ENCODE measurements at places on chromosomes 7 and 10.

DNA sequence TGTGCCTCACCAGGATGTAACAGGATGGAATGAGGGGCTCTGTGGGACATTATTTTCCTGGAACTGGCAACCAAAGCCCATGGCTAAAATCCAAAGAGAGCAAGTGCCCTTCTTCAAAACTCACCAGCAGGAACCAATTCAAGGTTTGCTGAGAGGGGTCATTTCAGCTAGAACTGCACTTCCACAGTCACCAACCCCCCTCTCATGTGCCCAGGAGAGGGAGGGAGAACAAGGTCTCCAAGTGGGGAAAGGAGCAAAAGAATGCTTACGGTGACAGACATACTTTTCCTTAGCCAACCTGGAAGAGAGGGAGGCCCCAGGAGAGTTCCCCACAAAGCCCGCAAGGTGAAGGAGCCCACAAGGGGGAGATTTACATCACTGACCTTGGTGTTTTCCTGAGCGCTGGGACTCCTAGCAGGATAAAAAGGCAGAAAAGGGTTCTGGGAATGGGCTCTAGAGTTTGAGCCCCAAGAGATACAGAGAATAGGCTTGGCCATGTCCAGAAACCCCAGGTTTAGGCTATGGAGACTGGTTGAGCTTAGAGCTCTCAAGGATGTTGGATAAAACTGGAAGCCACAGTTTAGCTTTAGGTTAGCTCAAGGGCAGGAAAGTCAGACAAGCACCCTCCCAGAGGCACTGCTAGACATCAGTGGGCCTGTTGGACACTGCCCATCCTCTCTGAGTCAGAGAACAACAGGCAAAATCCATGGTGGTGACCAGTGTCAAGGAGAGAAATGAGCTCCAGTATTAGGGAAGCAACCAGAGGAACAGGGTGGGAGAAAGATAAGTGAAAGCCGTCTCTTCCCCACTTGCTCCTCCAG, 63.9 kb upstream of the GHITM start:
- no peak for DNase-seq

DNA sequence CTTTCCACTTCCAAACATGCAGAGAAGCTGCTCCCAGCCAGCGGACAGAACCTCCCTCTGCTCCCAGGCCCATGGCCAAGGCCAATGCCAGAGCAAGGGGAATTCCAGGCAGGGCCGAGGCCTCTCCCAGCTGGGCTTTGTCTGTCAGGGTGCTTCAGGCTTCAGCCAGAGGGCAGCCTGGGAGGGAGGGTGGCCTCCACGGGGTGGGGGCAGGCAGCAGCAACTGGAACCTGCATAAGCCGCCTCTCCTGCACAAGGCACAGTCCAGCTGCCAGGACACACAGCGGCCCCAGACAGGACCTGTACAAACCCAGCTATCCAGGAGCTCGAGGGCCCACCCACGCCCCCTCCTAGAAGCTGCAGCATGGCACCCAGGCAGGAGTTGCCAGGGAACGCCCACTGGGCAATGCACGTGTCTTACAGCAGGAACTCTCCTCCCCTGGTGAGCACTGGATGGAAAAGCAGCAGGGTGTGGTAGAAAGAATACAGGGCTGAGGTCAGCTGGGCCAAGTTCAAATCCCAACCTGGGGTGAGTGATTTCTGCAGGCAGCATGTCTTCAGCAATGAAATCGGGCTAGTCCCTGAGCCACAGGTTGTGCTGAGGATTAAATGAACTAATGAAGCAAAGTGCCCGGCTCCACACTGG, 7.6 kb downstream of the FAM53B start:
- DNase-seq, result no peak

GRCh38 chr10:94107191-94107590, 113.5 kb downstream of the PLCE1 start:
- no peak for DNase-seq

DNA sequence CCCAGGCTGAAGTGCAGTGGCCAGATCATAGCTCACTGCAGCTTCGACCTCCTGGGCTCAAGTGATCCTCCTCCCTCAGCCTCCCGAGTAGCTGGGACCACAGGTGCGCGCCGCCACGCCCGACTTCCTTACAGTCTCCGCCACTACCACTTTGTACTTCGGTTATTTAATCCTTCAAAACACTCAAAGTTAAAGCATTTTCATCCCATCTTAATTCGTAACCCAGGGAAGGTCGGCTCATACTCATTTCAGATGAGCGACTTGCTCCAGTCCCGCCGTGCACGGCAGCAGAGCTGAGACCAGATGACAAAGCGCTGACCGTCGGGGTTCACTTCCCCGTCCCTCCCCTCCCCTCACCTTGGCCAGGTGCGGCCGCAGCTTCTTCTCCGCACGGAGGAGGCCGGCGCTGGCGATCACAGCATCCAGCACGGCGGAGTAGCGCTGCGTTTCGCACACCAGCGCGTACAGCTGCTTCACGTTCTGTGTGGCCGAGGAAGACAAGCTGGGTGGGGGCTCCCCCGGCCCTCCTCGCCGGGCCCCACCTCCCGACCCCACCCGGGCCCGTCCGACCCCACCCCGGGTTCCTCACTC, 457 bp downstream of the NSUN5 start:
- DNase-seq, result no peak

GRCh38 chr10:68074031-68074774, 880 bp downstream of the HERC4 start:
- DNase-seq, result no peak

DNA sequence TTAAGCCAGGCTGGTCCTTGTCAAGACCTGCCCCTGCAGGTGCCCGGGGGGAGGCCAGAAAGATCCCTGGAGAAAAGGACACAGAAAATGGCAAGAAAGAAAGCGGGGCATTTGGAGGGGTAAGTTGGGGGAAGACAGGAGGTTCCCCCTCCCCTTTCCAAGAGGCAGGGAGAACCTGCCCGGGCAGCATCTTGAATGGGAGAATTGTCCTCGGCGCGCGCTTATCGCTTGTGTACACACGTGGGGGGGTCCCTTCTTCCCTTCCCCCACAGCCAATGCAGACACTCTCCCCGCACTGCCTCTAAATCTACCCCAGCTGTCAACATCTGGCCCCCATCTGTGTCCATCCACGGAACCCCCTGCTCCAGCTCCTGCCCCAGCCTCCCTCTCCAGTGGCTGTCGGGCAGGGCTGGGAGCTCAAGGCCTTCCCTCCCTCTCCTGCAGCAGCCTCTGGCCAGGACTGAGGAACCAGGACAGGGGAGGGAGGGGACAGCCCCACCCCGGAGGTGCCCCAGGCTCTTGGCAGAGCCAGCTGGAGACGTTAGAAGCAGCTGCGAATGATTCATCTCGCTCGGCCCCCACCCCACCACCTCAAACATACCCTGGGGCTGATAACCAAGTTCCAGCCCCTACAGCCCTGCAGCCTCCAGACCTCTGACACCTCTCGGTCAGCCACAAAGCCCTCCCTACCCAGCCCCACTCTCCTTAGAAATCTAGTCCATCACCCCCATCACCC, 25.3 kb downstream of the EPHB4 start:
- no peak for DNase-seq

GRCh38 chr7:130207033-130207432, 627 bp upstream of the SSMEM1 start:
- no peak for DNase-seq

GRCh38 chr7:46150202-46150601, 229.1 kb upstream of the IGFBP3 start:
- DNase-seq, result no peak

GRCh38 chr10:116848032-116848943, 1.0 kb upstream of the ENO4 start:
- DNase-seq, result no peak

DNA sequence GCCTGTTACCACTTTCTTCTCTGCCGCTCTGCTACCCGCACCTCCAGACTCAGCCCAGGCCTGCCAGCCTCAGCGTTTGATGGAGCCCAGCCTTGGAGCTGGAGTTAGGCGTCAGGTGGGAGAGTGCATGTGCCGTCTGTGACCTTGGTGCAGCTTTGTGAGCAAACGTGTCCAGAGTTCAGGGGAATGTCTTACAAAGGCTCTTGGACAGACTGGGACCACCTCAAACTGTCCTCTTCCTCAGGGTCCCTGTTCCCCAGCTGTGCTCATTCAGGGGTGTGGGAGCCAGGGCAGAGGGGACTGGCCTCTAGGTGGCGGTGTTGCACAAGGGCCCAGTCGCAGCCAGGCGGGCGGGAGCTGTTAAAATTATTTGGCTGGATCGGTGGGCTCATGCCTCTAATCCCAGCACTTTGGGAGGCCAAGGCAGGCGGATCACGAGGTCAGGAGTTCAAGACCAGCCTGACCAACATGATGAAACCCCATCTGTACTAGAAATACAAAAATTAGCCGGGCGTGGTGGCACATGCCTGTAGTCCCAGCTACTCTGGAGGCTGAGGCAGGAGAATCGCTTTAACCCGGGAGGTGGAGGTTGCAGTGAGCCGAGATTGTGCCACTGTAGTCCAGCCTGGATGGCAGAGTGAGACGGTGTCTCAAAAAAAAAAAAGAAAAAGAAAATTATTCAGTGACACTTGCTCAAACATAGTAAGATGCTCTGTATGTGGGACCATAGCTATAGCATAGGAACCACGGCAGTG, 89.2 kb downstream of the ADCY1 start:
- peak; percentile 27 for DNase-seq

DNA sequence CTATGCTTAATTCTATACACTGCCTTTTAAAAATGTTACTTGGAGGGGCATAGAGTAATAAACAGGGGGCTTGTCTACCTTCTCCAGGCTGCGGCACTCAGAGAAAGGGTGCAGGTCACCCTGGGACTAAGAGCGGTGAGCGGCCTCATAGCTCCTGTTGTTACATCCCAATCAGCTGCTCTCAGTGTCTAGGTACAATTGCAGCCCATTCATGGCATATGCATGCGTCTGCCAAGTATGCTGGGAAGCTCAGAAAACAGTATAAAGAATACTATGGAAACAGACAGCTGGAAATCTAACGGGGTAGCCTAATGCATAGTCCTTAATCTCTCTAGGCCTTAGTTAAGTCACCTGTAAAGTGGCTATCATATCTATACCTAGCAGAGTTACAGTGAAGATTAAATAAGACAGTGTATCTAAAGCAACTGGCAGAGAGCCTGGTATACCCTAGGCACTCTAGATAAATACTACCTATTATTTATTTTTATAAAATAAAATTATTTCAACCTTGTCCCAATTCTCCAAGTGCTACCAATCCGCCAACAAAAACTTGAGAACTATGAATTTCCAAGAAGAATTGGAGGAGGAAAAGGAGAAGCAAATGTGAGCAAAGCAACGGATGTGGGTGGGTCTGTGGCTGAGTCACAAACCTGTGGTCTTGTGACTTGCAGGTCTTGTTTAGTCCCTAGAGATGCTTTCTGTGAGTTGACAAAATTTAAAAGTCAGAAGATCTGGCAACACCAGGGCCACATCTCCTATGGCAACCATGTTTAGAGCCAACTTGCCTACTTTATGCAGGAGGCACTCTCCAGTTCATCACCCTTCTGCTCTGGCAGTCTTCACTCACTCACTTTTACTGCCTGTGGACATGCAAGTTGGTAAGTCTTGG, 183.0 kb downstream of the RAPGEF5 start:
- DNase-seq, result no peak

- no peak for DNase-seq
Measured at GRCh38 chr7:99437946-99438572, 539 bp downstream of the PTCD1 start.

DNA sequence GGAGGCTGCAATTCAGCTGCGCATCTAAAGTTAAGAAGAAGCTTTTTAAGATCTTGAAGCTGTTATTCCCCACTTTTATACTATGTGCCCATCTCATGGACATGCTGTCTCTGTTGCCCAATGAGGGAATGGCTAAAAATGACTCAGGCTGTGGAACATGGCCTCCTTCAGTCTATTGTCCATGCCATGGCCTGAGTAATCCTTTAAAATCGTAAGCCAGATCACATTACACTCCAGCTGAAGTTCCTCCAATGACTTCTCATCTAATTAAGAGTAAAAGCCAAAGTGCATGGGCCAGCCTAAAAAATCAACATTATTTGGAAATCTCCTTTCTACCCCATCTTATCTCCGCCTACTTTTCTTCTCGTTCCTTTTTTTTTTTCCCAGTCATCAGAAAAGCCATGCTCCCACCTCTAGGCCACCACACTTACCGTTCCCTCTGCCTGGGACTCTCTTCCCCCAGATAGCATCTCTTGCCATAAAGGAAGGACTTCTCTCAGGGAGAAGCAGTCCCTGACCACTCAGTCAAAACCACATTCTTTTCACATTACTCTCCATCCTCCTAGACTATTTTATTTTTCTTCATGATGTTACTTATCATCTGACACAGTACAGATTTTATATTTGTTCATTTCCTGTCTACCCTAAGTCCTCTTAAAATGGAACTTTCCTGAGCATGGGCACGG, 337.4 kb downstream of the PRPF18 start:
- DNase-seq, result no peak

DNA sequence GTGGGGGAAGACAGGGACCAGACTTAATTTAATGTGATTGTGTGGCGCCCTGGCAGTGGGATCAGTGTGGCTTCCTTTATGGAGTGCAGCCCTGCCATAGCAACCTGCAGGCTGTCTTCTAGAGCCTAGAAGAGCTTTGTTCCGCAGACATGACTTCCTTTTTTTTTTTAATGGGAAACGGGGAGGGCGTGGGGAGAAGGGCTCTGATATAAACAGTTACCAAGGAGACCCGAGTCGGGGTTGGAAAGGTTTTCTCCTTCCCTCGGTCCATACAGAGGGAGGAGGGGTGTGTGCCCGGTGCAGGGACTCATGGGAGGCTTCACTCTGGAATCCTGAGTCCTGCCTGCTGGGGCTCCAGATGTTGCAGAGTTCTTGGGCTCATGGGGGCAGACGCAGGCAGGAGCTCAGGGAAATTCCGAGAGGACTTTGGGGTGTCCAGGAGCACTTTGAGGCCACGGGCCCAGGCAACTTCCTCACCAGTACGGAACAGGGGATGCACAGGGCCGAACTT, 26.9 kb downstream of the TMEM120A start:
- DNase-seq, result no peak

- DNase-seq, result no peak
Measured at GRCh38 chr10:75261813-75262705, 26.3 kb upstream of the COMTD1 start.

GRCh38 chr10:14325325-14325955, 5.3 kb downstream of the FRMD4A start:
- peak; percentile 46 for DNase-seq

GRCh38 chr7:124775422-124775821, 9.8 kb upstream of the GPR37 start:
- DNase-seq, result no peak

DNA sequence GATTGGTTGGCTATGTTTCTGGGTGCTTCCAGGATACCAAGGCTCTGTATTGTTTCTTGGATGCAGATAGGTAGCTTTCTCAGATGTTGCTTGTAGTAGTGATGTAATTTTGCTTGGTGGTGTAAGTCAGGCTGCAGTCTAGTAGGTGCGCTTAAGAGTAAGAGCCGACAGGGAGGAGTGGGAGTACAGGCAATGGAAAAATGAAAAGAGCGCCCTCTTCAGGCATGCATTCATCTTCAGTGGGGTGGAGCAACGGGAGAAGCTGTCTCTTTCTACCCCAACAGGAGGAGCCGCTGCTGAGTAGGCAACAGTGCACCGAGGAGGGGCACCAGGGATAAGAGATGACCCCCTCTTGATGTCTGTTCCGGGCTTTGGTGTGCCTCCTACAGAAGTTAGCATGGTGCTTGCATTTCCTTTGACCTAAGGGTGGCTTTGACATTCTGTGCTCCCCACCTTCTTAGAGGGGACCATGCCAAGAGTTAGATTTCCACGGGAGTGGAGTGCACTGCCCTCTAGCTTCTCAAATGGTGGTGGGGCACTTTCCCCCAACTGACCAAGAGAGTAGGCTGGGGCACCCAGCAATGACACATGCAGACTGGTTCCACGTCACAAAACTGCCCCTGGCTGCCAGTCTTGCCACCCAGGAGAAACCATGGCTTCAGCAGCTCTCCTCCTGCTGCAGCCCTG, 56.1 kb downstream of the ZNF783 start:
- no peak for DNase-seq
